ENCODE measurements at places on chromosomes 12 and 14.

- no peak for DNase-seq
Observed at GRCh38 chr12:88520436-88520820, 59.8 kb downstream of the KITLG start.

GRCh38 chr12:103687253-103687652 is 100.2 kb downstream of the STAB2 start:
- no peak for DNase-seq

- DNase-seq = no peak
Observed at GRCh38 chr12:4323396-4323795, 2.4 kb downstream of the TIGAR start.

GRCh38 chr12:43306066-43306465 is 245.9 kb downstream of the ADAMTS20 start:
- no peak for DNase-seq

GRCh38 chr14:24139272-24139934 is 2.0 kb downstream of the EMC9 start:
- no peak for DNase-seq
